ENCODE measurements at places on chromosomes 3 and 15.

GRCh38 chr3:151740581-151740980 is 6.9 kb downstream of the AADACL2 start:
- no peak for DNase-seq

DNA sequence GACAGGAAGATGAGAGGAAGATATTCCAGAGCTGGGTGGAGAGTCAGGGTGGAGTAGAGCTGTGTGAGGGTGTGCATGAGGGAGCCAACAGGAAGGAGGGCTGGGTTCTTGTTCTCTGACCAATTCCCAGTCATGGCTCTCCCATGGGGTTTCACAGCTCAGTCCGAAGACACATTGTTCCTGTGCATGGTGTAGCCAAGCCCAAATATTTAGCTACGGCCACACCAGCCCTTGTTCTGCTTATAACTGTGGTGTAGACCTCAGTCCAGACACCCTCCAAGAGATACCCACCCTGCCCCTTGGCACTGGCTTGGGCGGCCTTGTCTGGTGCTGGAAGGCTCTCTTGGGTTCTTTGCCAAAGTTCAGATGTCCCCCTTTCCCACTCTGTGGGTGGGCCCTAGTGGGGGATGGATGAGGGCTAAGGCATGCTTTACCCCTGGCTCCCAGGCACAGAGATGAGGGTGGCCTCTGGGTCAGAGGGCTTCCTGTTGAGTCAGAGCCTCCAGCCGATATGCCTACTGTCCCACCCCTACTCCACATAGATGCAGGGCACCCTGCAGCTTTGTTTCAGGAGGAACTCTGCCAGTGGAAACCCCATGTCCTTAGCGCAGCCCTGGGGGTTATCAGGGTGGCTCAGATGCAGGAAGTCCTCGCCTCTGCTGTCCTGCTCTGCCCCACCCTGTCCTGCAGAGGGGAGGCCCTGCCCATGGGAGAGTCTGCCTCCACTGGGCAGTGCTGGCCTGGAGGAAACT is 271.2 kb upstream of the CTDSPL start:
- DNase-seq = peak; percentile 37

- DNase-seq = no peak
Observed at GRCh38 chr3:44476181-44476611, 1.3 kb downstream of the ZNF445 start.

DNA sequence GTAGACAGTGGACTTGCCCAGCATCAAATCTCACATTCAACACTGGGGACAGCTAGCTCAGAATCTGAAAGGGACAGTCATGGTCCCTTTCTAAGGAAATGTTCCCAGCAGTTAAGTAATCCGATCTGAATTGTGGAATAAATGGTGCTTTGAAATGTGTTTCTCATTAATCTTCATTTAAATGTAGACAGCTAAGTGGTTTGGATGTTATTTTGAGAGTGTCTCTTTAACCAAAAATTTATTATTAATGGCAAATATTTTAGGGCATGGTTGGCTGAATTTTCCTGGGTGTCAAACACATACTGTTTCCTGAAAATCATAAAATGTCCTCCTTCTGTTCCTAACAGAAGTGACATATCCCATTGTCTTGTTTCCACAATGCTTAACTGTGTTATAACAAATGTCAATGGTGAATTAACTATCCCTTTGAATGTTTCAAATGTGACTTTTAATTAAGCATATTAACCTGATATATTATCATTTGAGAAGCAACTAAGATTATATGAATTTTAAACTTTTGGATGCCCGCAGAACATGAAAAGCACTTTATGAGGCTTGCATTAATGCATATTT is 210.8 kb downstream of the CHST2 start:
- DNase-seq = no peak

- DNase-seq = no peak
Observed at GRCh38 chr3:39275052-39275451, 4.8 kb downstream of the CX3CR1 start.

DNA sequence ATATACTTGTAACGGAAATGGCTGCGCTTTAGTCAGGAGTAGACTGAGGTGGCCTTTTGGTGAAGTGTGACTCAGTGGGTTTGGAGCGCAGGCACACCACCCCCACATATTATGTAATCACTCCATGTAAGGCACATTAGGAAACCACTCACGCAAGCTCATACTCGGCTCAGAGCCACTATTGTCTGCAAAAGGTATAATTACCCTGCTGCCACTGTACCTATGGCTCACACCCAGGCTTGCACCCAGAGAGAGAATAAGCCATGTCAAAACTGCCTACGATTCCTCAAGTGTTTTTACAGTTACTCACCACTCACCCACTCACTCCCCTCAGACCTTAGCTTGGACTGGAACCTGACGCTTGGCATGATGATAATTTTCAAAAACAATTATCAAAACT is 611.9 kb upstream of the CCDC54 start:
- no peak for DNase-seq

- DNase-seq = no peak
Observed at GRCh38 chr3:8864402-8865350, 95.3 kb upstream of the OXTR start.

DNA sequence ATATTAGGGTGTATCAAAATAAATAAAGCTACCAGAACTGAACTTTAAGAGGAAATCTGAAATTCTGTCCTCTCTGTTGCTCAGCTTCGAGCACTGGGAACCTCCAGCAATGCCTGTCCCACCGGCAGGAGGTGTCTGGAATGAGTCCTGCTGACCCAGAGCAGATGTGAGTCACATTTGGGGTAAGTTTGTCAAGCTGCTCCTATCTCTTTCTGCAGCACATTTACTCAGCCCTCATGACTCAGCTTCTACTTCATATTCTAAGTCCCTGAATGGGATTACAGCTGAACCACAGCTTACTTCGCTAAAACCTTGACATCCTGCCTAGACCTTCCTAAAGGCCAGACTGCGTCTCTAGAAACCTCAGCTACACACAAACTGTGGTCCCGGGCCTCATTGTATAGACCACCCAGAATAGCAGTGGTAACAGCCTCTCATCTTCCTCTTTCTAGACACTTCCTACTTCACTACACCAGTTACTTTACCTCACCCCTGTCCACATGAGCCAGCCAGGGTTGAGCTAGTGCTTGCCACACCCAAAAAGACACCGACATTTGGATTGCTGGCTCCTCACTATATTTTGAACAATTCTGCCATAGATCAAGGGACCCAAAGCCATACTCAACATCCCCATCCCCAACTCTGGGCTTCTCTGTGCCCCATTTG is 109.6 kb upstream of the TMCO5A start:
- DNase-seq = no peak

- DNase-seq = no peak
Observed at GRCh38 chr15:90585863-90586262, 56.1 kb downstream of the CRTC3 start.

- no peak for DNase-seq
Observed at GRCh38 chr3:139450159-139450558, 26.2 kb downstream of the RBP2 start.

- DNase-seq = no peak
Observed at GRCh38 chr15:34754674-34755418, at the start of gene GJD2. Gene GJD2, minus strand, starts transcription at chr15:34754998. Its CDS starts 510 bp downstream, at chr15:34754488.

DNA sequence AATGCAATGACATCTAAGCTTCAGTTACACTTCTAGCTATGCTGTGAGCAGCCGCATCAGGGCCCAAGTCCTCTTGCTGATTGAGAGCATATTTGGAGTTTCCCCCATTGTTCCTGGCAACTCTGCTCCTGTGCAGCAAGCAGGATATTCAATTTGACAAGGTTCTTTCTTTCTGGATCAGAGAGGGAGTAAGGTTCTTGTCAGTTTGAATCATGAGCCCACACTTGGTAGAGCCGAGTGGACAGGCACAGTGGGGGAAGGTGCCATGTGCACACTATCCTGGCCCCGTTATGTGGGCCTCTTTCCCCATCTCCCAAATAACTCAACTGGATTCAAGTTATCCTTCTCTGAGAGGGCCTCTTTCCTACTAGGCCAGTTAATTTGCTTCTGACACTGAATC is 385.4 kb downstream of the ZIC1 start:
- no peak for DNase-seq

- DNase-seq = no peak
Observed at GRCh38 chr15:72559781-72560180, 85.7 kb downstream of the ARIH1 start.

DNA sequence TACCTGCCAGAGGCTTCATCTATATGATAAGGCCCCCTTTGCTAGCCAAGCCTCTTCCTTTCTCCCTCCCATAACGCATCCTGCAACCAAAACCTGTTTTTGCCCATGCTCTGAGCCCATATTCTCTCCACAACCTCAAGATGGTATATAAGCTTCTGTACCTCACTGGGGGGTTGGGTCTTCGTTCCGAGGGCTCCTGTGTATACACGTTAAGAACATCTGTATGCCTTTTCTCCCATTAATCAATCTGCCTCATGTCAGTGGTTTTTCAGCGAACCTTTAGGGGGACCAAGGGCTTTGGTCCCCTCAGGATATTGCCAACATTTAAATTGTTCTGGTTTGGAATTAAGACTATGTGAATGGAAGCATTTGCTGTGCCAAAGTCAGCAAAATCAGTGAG is 168.0 kb downstream of the PEX5L start:
- DNase-seq = no peak

- DNase-seq = peak; percentile 26
Observed at GRCh38 chr3:23183731-23184130, 19.4 kb upstream of the UBE2E2 start.

- DNase-seq = no peak
Observed at GRCh38 chr15:37929238-37929637, 5.2 kb upstream of the TMCO5A start.
